NB4 (cell line): ENCODE measurements at places on chromosomes 5 and 9.

GRCh38 chr9:130948266-130948665, 9.2 kb upstream of the FIBCD1 start:
- no peak for DNase-seq

DNA sequence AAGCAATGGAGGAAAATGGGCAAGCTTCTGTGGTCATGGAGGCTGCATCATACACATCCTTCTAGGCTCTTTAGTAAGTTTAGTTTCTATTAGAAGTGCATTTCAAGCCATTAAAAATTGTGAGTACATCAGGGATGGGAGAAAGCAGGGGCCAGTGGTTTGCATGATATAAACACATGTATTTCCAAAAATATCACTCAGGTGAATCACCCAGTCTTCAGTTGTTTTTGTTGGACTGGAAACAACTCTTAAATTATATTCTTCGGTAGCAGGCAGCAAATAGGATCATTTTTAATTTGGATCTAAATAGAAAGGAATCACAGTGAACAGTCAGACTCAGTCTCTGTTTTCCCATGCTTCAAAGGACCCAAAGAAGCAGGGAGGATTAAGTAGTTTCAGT, 657.9 kb downstream of the TLR4 start:
- DNase-seq, result no peak

- no peak for DNase-seq
Observed at GRCh38 chr5:41510176-41510831, at the start of gene PLCXD3. PLCXD3 (minus strand) TSS chr5:41510601; CDS start chr5:41510526, 75 bp downstream.

GRCh38 chr5:119080936-119081335, 10.0 kb downstream of the DMXL1 start:
- DNase-seq, result no peak

DNA sequence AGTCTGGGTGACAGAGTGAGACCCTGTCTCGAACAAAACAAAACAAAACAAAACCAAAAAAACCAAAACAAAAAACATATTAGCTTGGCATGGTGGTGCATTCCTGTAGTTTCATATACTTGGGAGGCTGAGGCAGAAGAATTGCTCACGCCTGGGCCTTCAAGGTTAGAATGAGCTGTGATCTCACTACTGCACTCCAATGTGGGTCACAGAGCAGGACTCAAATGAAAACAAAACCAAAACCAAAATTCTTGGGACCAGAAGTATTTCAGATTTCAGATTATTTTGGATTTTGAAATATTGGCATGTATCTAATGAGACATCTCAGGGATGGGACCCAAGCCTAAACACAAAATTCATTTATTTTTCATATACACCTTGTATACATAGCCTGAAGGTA, 80.2 kb downstream of the TMC1 start:
- no peak for DNase-seq

- no peak for DNase-seq
Observed at GRCh38 chr5:72949481-72949880, 6.4 kb upstream of the FCHO2 start.

DNA sequence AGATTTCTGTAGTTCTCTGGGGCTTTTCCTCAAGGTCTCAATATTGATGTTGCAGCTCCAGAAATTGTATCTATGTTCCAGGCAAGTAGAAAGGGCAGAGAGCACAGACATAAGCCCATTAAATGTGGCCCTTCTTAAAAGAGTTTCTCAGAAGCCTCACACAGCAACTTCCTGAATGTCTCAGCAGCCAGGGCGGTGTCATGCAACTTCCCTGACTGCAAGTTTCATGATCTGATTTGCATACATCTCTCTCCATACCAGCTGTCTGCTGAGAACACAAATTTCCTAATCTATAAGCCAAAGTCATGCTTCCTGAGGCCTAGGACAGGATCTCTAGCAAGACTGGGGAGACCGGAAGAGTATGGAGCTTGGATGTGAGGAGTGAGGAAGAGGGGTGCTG, 13.0 kb downstream of the RGS7BP start:
- no peak for DNase-seq

- DNase-seq, result no peak
Observed at GRCh38 chr5:167766957-167767356, 524.5 kb upstream of the WWC1 start.

GRCh38 chr5:165400086-165400485, 1894.7 kb downstream of the MAT2B start:
- DNase-seq, result no peak

- DNase-seq, result no peak
Observed at GRCh38 chr5:40034441-40034840, 609.7 kb upstream of the DAB2 start.

- DNase-seq, result peak; percentile 45
Observed at GRCh38 chr5:122773619-122774018, 1.3 kb upstream of the SNX2 start.

DNA sequence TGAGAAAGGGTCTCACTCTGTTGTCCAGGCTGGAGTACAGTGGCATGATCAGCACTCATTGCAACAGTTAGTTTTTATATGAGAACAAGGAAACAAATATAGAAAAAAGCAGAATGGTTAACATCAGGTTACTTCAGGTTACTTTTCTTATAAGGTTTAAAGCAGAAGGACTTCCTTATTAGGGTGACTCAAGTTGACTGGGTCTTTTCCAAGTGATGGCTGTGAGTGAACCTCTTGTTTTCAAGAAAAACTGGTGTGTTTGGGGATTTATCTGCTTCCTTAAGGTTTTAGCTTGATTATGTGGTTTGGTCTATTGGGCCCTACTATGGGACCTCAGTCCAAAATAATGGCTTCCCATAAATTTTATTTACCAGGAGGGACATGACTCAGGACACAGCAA, 99.2 kb downstream of the ARRDC3 start:
- no peak for DNase-seq

DNA sequence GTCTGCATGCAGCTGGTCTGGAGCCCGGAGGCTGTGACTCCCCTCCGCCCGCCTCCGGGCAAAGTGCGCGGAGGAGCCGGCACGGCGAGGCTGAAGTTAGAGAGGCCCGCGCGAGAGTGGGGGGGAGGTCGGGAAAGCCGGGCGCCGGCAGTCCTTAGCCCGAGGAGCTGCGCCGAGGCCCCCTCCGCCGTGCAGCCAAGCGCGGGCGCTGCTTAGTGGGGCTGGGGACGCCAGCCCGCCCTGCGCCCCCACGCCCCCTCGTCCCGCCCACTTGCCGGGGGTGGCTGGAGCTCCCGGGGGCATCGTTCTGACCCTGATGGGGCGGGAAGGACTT, 403 bp downstream of the NINJ1 start:
- peak; percentile 84 for DNase-seq

DNA sequence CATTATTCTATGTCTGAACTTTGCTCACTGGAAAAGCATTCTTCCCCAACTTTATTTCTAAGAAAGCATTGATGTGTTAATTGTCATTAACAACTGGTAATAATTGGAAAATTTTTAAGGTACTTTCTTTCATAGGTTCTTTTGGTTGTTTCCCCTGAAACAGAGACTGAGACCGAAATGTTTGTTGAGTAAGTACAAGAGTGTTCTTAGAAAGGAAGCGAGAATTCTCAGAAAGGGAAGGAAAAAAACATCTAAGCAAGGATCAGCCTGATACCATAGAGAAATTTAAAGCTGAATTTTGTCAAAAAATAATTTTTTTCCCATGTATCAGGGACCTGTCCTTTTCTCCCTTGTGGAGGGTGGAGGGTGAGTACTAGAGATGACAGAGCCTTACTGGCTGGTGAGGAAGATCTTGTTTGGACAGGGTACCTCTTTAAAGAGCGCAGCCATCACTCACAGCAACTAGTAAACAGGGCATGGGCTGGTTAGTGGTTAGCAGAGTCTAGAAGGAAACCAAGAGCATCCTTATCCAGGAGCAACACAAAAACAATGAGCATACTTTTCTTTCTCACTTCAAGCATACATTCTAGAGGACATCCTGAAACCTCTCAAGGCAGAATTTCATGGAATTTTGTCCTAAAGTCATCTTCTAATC, 898.5 kb downstream of the DNAH5 start:
- no peak for DNase-seq

- DNase-seq, result no peak
Observed at GRCh38 chr9:126809068-126809467, 4.2 kb downstream of the ZBTB43 start.

- no peak for DNase-seq
Observed at GRCh38 chr5:141484310-141484640, 555 bp upstream of the PCDHGC4 start.

- no peak for DNase-seq
Observed at GRCh38 chr5:175325681-175326080, 118.3 kb downstream of the DRD1 start.

- no peak for DNase-seq
Observed at GRCh38 chr5:139676951-139677735, 29.0 kb downstream of the CXXC5 start.

DNA sequence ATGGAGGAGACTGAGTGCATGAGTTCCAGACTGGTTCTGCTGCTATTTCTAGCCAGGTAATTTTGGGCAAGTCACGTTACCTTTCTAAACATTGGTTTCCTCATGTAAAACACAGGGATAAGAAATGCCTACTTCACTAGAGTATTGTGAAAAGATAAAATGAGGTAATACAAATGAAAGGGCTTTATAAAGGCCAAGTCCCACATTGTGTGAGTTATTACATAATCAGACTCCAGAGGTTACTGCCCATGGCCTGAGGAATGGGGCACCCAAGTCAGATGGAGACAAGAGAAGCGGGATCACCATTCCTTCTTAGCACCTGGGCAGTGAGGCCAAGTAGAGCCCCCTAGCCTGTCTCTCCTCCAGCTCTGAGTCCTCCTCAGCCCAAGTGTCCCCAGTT, 7.5 kb downstream of the HBEGF start:
- no peak for DNase-seq

DNA sequence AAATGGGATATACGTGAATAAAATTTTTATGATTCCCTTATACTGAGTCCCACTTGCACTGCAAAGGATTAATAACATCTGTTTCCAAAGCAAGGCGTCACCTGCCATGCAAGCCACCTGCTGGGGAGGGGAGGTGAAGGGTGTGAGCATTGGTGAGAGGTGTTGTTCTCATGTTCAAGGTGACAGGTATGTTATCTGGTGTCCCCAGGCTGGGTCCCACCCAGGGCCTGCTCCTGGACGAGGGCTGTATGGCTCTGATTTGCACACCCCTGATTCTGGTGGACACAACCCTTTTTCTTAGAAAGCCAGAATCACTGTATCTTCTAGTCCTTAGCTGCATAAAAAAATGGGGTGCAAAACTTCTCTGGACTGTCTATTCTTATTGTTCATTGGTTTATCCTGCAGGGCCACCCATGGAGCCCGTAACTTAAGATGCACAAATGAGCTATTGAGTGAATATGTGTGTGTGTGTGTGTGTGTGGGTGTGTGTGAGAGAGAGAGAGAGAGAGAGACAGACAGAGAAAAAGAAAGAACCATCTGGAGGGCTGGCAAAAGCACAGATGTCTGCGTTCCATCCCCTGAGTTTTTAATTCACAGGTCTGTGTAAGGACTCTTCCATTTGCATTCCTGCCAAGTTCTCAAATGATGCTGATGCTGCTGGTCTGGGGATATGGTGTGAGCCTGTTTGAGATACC, 53.7 kb downstream of the SYK start:
- no peak for DNase-seq

DNA sequence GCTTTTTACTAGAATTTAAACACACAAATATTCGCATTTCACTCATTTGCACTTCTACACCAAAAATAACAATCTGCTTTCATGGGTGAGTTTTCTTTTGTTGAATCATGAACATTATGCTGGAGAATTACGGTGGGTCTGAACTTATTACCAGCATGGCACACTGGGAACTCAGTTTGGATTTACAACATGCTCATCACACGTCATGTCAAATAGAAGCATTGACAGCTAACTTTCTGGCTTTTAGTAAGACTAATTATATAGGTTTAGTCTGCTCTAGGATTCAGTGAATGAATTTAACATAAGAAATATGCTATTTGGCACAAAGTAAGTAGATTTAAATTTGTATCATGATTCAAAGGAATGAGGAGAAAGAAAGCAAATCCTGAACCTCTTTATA, 290.4 kb downstream of the TMEM167A start:
- DNase-seq, result no peak

- DNase-seq, result no peak
Observed at GRCh38 chr5:1005249-1005851, 3.3 kb upstream of the NKD2 start.

GRCh38 chr9:121700165-121700831, 48.9 kb downstream of the DAB2IP start:
- DNase-seq, result peak; percentile 42

DNA sequence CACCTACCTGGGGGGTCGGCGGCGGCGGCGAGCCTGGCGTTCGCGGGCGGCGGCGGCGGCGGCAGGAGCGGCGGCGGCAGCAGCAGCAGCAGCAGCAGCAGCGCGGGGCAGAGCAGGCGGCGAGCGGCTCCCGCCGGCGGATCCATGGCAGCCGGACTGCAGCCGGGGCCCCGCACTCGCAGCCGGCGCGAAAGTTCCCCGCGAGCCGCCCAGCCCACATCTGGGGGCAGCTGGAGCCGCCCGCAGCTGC, 153 bp downstream of the ADAMTS2 start:
- no peak for DNase-seq

DNA sequence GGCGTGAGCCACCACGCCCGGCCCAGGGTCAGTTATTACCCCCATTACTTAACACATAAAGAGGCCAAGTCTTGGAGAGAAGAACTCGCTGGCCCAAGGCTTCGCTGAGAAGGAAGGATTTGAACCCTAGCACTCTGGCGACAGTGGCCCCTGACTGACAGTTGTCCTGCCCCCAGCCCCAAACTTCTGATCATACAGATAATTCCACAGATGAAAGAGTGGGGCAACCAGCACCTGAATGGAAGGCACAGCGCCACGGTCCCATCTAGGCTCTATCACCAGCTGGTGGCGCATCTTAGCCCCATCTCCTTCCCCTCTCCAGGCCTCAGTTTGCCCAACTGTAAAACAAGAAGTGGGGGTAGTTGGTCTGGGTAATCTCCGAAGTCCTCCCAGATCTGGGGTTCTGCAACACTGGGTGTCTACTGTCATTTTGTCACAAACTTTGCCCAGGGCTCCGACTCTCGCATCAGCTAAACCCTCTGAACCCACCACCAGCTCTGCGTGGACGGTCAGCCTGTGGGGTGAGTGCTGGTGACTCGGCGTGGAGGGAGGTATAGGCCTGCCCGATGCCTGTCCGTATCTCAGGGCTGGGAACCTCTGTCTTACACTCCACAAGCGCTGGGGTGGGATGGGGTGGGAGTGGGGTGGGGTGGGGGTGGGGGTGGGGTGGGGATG, 209.3 kb downstream of the C9orf50 start:
- no peak for DNase-seq

GRCh38 chr5:55896663-55897062, 45.5 kb downstream of the IL31RA start:
- no peak for DNase-seq

DNA sequence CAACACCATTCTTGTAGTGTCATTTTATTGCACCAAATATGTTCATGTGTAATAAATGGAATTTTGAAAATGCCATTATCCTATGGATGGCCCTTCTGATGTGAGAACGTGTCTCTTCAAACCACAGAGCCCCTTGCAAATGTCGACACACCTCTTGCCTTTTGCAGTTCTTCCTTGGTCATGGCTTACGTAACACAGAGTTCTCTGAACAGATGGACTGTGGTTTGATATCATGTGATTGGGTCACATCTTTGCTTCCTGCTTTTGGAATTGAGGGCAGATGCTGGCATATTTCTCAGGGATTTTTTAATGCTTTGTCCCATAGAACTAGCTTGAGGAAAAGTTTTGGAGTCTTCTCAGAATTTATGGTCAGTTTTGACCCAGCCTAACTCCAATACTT, 4.6 kb downstream of the TGFBR1 start:
- peak; percentile 93 for DNase-seq

- no peak for DNase-seq
Observed at GRCh38 chr5:148428848-148429247, 45.1 kb downstream of the FBXO38 start.

GRCh38 chr5:160129841-160130240, 10.6 kb upstream of the PWWP2A start:
- no peak for DNase-seq
